ENCODE measurements at places on chromosomes 16 and 17. TPM values are rescaled to one million over a fixed set of nuclear protein-coding genes. Genes with fewer than 3 reads are reported as not detected.

G6PC1 gene
- 2.9 TPM for polyA plus RNA-seq

NETO2 gene
- 31.9 TPM for polyA plus RNA-seq

- DNase-seq: no peak
Observed at GRCh38 chr16:82400046-82400445, 226.7 kb upstream of the CDH13 start.

DNA sequence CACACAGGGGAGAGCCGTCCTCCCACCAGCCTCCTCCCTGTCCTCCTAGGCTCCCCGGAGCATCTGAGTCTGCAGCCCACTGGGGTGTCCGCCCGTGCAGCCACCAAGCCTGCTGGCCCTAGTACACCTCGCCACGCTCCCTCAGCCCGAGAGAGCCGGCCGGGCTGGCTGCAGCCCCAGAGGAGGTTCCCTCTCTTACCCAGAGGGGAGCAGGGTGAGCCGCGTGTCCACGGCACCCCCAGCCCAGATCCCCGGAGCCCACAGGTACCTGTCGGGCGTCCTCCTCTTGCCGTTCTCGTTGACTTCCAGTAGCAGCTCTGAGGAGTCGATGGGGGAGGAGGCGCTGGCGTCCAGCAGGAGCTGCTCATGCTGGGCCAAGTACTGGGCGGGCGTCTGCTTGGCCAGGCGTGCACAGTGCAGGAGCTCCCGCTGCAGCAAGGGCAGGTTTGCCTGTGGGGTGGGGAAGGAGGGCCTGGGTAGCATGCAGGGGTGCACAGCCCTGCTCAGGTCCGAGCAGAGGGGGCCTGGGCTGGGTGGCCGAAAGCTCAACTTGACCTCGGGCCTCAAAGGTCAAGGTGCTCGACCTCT lies 19.3 kb upstream of the PABPN1L start:
- no peak for DNase-seq

- DNase-seq: no peak
Observed at GRCh38 chr17:42056635-42057034, 6.2 kb upstream of the C17orf113 start.

GRCh38 chr17:59829217-59830006 lies 63.3 kb downstream of the TUBD1 start:
- no peak for DNase-seq

DNA sequence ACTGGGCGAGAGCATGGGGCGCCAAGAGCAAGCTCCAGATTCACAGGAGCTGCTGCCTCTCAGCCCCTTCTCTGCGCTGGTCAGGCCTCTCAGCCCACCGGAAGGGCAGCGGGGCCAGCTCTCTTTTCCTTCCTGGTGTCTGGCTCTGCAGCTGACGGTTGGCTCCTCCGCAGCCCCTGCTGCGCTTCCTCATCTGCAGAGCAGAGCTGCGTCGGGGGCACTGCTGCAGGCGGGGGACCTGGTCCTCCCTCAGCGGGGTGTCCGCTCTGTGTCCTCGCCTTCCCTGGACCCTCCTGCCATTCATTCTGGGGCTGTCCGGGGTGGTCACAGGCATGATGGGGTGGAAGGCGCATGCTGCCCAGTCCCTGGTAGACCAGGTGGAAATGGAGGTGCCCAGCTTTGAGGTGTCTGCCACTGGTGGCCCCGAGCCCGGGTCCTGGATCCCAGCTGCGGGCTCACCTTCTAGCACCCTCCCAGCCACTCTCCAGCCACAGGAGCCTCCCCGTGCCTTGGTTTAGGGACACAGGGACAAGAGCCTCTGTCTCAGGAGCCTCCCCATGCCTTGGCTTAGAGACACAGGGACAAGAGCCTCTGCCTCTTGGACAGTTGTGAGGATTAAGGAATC lies 84.8 kb downstream of the IRF8 start:
- no peak for DNase-seq

DNA sequence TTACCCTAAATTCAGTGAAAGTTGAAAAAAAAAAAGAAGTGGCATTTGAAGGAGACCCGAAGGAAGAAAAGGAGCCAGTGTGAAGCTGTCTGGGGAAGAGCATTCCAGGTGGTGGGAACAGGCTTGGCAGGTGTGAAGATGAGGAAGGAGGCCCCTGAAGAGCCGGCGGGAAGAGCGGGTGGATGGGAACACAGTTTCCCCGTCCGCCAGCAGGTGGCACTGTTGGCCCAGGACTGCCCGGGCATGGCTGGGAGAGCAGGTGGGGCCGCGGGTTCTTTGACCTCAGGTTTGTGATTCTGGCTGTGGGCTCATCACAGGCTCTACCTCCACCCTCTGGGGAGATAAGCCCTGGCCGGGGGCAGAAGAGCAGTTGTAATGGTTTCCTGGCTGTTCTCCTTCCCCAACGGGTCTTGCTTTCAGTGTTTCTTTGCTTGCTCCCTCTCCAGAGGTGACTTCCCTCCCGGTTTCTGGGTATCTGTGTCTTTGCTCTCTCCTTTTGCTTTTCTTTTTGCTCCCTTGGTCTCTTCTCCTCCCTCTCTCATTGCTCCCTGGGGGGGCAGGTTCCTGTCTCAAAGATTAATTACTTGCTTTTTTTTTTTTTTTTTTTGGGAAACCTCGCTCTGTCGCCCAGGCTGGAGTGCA lies 32.3 kb downstream of the RAP1GAP2 start:
- DNase-seq: no peak

- DNase-seq: no peak
Observed at GRCh38 chr17:28256370-28256769, 62.6 kb upstream of the TMEM97 start.

DNA sequence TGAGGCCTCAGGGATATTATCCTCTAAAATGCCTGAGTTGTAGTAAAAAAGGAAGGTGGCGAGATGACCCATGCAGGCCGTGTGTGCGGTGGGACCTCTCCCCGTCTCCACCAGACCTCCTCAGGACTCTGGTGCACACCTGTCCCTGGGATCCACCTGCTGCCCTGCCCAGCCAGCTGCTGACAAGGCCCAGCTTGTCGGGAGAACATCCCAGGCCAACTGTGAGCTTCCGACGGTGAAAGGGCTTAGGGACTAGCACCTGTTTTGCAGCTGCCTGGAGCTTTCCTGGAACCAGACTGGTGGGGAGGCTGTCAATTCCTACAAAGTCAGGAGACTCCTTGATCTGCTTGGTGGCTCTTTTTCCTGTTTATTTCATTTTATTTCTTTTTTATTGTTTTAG lies 11.6 kb downstream of the IL34 start:
- no peak for DNase-seq

GRCh38 chr17:81250286-81251093 lies 11.4 kb downstream of the NDUFAF8 start:
- no peak for DNase-seq

DNA sequence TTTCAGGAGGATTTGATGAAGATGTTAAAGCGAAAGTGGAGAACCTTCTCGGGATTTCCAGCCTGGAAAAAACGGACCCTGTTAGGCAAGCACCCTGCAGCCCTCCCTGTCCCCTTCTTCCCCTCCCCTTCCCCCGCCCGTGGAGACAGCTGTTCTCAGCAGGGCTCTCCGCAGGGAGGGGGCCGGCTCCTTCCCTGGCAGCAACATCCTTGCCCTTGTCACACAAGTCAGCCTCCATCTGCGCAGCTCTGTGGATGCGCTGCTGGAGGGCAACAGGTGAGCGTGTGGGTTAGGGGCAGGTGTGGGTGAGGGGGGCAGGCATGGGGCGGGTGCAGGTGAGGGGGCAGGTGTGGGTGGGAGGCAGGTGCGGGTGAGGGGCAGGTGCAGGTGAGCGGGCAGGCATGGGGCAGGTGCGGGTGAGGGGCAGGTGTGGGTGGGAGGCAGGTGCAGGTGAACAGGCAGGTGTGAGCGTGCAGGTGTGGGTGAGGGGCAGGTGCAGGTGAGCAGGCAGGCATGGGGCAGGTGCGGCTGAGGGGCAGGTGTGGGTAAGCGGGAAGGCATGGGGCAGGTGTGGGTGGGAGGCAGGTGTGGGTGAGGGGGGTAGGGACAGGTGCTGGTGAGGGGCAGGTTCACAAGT lies 9.4 kb downstream of the CYBC1 start:
- no peak for DNase-seq

- no peak for DNase-seq
Observed at GRCh38 chr17:11056926-11057325, 184.1 kb upstream of the SHISA6 start.

- no peak for DNase-seq
Observed at GRCh38 chr16:23668225-23668624, 10.5 kb upstream of the PLK1 start.

Measured in left renal pelvis (tissue), 4 donors.